ENCODE measurements at places on chromosomes 2 and 18.

- DNase-seq: no peak
Measured at GRCh38 chr18:49096021-49096420, 145.3 kb upstream of the SMAD7 start.

DNA sequence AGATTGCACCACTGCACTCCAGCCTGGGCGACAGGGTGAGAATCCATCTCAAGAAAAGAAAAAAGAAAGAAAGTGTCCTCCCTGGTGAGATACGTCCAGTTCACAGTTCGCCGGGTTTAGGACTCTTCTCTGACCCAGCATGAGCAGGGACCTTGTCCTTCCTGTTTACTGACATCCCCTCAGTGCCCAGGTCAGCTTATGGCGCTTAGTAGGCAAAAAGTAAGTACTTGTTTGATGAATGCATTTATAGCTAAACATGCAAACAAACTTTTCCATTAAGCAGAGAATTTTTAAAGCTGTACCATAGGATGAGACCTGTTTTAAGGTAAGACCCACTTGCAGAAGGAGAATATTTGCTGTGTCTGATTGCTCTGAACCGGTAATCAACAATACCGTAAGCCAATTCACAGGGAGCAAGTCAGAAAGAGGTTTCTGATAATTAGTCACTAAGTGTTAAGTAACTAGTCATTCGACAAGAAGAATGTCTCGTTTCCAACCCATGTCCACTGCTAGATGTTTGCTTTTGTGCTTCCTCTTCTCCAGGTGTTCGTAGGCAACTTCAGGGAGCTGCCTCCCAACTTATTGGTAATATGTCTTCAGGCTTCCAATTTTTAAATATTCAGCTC, 40.0 kb downstream of the MOGAT1 start:
- DNase-seq: no peak

- DNase-seq: no peak
Measured at GRCh38 chr2:55116598-55116964, 66.3 kb upstream of the RTN4 start.

DNA sequence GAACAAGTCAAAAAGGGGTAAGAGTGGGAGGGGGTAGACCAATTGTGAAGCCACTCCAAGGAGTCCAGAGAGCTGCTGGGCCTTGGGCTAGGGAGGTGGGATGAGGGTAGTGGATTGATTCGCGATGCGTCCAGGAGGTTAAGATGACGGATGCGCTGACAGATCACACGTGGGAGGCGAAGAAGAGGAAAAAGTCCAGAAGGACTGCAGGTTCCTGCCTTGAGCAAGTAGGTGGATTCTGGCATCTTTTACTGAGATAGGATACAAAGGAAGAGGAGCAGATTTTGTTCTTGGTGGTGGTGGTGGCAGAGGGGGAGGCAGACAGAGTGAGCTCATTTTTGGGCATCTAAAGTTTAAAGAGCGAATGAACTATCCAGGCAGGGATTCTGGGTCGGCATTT, 76.5 kb downstream of the KCTD1 start:
- no peak for DNase-seq

- no peak for DNase-seq
Measured at GRCh38 chr2:89834306-89834705, 1142.8 kb downstream of the RPIA start.

- no peak for DNase-seq
Measured at GRCh38 chr2:29532436-29532835, 388.9 kb downstream of the ALK start.
